ENCODE measurements at places on chromosomes 5 and 9.

DNA sequence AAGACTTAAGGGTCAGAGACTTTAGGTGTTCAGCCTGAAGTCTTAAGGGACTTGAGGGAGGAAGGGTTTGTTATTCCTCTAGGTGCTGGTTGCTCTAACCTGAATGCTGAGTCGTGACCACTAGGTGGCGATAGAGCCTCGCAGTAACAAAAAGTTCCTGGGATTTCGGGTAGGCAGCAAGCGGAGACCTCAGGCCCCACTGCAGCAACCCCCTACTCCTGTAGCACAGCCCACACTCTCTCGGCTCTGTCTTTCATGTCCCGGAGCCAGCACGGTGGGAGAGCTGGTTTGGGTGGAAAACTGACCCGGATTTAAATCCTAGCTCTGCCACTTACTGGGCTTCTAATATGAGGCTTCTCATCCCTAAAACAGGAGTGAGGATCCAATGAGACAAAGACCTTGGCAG, 100.3 kb upstream of the PANK3 start:
- peak; percentile 81 for DNase-seq

DNA sequence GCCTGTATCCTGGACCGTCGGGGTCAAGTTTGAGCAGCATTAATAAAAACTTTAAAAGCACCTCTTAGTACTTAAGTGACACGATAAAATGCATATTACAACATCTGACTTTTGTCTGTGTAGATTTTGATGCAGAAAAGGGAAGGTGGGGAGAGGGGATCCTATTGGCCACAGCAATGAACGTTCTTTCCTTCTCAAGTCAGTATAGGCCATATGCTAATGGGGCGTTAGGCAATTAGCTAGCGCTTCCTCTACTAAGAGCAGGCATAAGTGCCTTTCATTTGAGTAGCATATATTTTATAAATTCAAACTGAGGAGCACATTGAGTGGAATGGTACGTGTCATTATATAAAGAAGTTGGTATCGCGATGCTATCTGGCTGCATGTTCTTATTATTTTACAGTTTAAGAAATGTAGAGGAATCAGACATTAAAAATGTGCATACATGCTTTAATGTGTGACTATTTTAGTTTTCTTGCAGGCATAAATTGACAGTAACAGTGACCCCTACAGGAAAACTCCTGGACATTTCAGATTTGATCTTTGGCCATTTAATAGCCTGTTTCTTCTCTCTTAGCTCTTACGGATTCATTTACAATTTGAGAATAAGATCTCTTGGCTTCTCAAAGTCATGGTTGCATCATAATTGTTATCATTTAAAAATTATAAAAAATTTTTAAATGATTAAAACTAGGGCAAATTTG, 1.1 kb upstream of the GNA14 start:
- no peak for DNase-seq

- DNase-seq = no peak
Measured at GRCh38 chr5:36158144-36158543, 6.2 kb downstream of the SKP2 start.

GRCh38 chr5:75275756-75276155, 39.1 kb upstream of the ANKRD31 start:
- no peak for DNase-seq

GRCh38 chr5:74538206-74538661, 102.3 kb downstream of the ENC1 start:
- peak; percentile 23 for DNase-seq

GRCh38 chr9:121019273-121019672, 30.8 kb downstream of the C5 start:
- DNase-seq = no peak

GRCh38 chr9:133104718-133105460, 16.2 kb downstream of the RALGDS start:
- no peak for DNase-seq

- no peak for DNase-seq
Measured at GRCh38 chr9:36092014-36092413, 44.5 kb upstream of the GLIPR2 start.

DNA sequence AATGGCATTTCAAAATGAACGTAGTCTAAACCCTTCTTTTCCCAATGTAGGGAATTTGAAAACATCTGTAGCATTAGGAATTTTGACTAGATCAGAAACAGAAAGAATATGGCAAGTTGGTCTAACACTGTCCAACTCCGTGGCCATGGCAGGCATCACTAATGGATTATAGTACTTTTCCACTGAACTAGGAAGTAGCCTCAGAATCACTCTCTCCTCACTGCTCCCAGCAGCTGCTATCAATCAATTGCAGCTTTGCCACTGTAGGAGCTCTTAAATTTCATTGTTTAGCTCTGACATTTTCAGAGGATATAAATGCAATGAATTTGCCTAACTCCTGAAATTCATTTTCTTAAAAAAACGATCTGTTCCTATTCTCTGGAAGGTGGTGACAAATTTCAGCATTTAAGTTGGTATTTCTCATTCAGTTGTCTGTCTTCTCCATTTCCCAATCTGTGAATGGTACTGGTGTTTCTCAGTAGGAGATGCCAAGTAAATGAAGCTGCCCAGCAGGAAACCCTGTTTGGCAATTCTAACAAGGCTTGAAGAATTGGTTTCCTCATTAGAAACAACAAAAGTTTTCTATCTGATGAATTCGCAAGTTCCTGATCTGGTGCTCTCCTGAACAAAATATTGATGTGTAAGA, 64.7 kb downstream of the TLR4 start:
- no peak for DNase-seq

GRCh38 chr9:116247791-116248374, 94.3 kb downstream of the PAPPA start:
- DNase-seq = no peak

- no peak for DNase-seq
Measured at GRCh38 chr9:86741311-86742208, 205.7 kb downstream of the GAS1 start.

- DNase-seq = no peak
Measured at GRCh38 chr5:177427919-177428573, 1.6 kb downstream of the GRK6 start.

GRCh38 chr5:135072387-135073281, 38.6 kb upstream of the PITX1 start:
- DNase-seq = no peak

DNA sequence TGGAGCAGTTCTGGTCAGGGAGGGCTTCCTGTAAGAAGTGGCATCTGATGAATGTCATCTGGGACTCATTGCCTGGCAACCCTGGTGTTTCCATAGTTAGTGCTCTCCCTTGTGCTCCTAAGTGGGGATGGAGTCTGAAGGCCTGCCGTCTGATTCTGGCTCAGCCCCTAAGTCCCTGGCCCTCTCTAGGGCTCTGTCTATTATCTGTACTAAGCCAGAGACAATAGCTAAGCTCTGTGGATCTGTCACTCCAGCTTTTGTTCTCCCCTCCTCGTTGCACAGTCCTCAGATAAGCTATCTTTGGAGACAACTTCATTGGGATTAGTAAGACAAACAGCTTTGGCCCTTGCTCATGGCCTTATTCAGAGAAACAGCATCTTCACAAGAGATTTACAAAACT, 30.6 kb upstream of the TTC1 start:
- DNase-seq = no peak

GRCh38 chr9:16687678-16688369, 182.6 kb downstream of the BNC2 start:
- no peak for DNase-seq

DNA sequence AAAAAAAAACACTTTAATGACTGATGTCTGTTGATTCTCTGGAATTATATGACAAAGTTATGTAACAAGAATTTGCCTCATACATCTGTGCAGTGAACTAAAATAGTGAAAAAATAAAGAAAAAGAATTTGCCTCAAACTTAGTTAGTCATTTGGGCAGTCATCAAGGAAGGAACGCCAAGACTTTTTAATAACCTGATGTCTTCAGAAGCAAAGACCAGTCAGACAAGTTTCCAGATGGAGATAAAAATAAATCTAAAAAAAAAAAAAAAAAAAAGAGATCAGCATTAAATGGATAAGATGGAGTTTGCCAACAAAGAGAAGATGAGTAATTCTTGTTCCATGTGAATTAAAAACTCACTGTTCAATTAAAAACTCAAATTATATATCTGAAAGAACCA, 52.3 kb upstream of the JMY start:
- DNase-seq = no peak

- no peak for DNase-seq
Measured at GRCh38 chr9:127950513-127951289, 13.0 kb upstream of the DPM2 start.

DNA sequence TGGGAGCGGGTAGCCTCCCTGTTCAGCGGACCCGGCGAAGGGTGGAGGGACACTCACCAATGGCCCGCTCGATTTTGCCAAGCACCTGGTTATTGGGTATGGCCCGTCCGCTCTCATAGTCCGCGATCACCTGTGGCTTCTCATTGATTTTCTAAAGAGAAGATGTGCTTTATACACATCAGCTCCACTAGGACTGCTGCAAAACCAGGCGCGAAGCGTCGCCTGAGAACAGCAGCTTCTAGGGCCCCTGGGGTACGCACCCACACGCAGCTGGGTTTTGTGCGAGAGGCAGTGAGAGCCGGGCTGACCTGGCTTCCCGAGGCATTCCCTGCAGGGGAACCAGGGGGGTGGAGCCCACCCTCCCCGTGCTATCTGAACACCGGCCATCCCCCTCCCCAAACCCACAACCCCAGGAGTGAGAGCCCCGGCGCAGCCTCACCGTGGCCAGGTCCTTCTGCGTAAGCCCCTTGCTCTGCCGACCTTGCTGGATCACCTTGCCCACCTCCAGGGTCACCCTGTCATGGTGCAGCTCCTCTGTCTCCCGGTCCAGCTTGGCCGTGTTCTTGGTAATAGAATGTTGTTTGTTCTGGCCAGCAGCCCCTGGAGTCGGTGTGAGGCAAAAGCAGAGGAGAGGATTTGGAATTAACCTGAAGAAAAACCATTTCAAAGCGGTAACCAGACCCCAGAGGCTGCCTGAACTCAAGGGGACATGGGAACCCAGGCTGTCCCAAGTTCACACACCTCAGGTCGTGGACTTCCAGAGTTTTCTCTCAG, 3.1 kb downstream of the EDF1 start:
- DNase-seq = no peak

DNA sequence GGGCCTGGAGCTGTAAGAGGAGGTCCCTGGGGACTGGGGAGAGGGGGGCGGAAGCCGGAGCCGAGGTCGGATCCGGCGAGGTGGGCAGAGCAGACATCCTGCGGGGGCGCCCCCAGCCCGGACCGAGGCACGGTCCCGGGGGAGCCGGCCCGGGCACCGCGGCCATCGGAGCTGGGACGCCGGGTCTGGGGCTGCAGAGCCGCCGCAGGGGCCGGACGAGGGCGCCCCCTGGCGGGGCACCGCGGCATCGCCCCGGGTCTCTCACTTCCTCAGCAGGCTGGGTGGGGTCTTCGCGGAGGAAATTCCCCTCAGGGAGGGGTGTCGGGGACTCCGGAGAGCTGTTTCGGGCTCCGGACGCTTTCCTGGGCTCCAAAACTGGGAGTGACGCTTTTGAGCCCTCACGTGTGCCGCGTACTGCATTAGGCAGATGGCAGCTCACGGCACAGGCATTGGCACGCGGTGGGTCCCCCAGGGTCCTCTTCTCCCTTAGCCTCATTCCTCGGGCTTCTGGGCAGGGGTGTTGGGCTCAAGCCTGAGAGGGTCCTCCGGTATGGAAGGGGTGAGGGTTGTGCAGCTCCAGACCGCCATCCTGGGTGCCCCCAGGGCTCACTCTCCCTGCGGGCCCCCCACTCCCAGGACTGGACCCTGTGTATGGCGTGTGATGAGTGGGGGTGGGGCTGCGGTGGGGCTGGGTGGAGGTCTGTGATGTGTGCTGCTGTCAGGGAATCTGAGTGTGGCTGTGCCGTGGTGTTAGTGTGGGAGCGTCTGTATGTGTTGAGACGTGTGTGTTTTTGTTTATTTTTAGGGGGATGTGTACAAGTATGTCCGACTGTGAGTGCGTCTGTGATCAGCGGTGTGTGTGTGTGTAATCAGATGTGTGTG, 29.6 kb downstream of the LHX2 start:
- DNase-seq = peak; percentile 38

DNA sequence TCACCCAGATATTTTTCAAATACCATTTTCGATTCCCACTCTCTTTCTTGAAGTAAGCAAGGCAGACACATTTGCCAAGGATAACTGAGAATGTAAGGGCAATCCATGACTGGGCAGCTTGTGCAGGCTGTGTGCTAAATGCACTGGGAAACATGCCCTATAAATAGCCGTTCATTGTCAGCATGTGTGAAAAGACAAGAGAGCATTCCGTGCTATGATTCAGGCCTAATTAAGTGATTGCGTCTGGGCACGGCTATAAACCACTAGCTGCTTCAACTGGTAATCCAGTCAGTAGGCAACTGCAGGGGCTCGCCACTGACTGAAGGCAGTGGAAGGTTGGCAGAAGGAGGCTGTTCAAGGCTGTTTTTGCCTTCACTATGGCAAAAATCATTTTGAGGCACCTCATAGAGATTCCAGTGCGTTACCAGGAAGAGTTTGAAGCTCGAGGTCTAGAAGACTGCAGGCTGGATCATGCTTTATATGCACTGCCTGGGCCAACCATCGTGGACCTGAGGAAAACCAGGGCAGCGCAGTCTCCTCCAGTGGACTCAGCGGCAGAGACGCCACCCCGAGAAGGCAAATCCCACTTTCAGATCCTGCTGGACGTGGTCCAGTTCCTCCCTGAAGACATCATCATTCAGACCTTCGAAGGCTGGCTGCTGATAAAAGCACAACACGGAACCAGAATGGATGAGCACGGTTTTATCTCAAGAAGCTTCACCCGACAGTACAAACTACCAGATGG, at the start of gene HSPB3:
TSS of gene HSPB3 (plus strand) at position 287 of the 745 bp plus-strand sequence. CDS start at position 378, 91 bp downstream.
- no peak for DNase-seq

GRCh38 chr5:73867345-73868335, 241.6 kb downstream of the ARHGEF28 start:
- no peak for DNase-seq

- DNase-seq = peak; percentile 34
Measured at GRCh38 chr9:136544964-136545691, 720 bp downstream of the NOTCH1 start.

DNA sequence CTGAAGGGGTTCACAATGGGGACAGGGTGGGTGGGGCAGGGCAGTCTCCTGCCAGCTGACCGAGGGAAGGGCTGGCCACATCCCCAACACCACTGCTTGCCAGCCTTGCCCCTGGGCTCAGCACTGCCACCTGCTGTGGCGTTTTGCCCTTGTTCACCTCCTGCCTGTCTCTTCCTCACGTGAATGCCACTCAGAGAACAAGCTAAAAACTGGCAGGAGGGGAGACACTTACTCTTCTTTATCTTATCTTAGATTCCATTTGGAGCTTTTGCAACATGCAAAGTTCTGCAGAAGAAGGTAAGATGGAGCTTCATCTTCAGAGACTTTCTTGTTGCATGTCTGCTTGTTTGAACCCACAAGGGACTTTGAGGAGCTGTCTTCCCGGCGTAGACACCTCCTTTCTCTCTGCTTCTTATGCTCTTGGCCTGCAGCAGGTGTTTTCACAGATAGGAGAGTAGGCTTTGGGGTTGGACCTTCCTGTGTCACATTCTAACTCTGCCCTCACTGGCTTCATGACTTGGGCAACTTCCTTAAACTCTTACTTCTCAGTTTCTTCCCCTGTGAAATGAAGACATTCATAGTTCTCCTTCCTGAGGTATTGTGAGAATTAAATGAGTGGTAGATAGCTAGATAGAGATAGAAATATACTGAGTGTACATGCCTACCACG, 4.1 kb downstream of the LRSAM1 start:
- no peak for DNase-seq

GRCh38 chr5:96751203-96752169, 56.3 kb downstream of the ERAP1 start:
- no peak for DNase-seq

- DNase-seq = no peak
Measured at GRCh38 chr9:2260417-2261306, 245.5 kb downstream of the SMARCA2 start.

- peak; percentile 31 for DNase-seq
Measured at GRCh38 chr9:129177443-129177790, 644 bp downstream of the IER5L start.
